ENCODE measurements at places on chromosomes 16 and 17. TPM values are rescaled to one million over a fixed set of nuclear protein-coding genes. Genes with fewer than 3 reads are reported as not detected.

IGSF6 gene
- total RNA-seq: 4.7 TPM

TBC1D16 gene
- 14.4 TPM for total RNA-seq

NAGS gene
- total RNA-seq: 14.0 TPM

CNOT1 gene
- total RNA-seq: 237 TPM

GRCh38 chr17:45648642-45649041 lies 135.5 kb upstream of the CRHR1 start:
- H3K36me3 ChIP-seq: no peaks in the 10 kb centered on the region
- no peak overlapping the region for H3K27ac ChIP-seq
- no peaks in the 10 kb centered on the region for H3K4me1 ChIP-seq

DNA sequence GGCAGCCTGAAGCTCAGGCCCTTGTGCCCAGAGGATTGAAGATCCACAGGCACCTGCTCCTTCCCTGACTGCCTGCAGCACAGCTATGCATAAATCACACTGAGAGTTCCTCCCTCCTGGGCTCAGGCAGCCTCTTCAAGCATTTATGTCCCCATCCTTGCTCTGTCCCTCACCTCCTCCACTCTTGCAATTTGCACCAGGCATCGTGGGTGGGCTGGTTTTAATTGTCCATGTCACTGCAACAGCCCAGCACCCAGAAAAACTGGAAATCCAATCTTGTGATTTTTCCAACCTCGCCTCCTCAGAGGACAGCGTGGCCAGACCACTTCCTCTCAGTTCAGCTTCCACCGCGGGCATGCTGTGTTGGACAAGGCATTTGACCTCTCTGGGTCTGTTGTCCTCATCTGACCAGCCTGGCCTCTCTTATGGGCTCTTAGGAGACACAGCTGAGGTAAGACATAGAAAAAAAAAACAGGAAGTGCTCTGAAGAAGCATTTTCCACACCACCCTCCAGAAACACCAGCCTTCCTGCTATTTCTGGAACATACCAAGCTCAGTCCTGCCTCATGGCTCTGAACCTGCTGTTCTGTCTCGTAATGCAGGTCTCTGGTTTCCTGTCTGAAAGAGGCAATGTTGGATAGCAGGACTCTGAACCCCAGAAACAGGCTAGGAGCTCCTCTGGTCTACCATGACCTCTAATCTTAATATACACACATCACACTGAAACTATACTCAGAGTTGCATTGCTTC lies 8.3 kb downstream of the TMEM114 start:
- no peaks in the 10 kb centered on the region for H3K4me1 ChIP-seq
- H3K36me3 ChIP-seq: no peaks in the 10 kb centered on the region
- no peaks in the 10 kb centered on the region for H3K27me3 ChIP-seq
- no peak for DNase-seq
- H3K27ac ChIP-seq: no peak overlapping the region
- no peak overlapping the region for H3K4me3 ChIP-seq

Data from colonic mucosa (tissue), 4 donors.